T-helper 9 cell (primary cell): ENCODE measurements at places on chromosomes 6 and 20.

DNA sequence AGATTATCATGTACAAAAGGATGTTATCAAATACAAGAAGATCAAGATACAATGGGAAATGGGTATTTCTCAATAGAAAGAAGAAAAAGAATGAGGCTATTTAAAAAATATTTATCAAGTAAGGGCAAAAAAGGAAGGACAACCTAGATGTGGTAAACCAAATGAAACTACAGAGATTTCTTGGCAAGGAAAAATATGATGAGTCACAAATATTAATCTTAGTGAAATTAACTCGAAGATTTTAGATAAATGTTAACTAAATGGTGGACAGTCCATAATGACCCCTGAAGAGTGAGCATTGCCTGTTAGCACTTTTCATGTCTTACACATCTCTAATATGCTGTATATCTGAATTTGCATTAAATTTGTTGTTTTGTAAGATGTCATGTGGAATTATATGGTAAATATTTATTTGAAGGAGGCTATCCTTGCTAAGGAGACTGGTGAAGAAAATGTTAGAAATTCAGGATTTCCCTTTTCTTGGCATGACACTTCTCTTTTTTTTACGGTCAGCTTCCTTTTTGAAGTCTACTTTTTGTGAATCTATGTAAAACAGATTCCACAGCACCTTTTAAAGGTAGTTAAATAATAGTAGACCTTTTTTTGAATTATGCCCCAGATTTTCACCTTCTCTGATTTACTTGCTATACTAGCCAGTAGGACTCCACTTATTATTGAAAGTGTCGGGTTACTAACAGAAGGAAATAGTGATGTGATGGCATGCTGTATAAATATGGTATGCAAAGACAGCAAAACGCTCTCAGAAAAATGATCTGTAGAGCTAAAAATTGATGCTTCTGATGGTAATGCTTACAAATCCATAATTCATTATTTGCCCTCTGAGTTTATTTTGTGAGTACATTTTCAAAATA is 120.5 kb downstream of the HIVEP1 start:
- DNase-seq: no peak

GRCh38 chr6:23140871-23141270 is 571.5 kb downstream of the HDGFL1 start:
- DNase-seq: no peak

DNA sequence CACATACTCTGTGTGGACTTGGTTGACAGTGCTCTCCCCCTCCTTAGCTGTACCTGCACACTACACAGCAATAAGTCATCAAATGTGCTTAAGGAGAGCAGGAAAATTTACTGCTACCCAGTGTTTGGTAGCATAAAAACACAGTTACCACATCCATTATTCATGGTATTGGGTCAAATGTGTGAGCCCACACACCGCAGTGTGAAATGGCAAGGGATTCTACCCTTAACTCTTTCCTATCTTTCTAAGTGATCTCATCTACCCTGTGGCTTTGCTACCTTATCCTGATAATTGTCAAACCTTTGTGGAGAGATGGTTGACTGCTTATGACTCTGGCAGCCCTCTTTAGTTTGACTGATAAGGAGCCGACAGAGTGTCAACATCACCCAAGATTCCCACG is 47.6 kb downstream of the STX11 start:
- DNase-seq: no peak

DNA sequence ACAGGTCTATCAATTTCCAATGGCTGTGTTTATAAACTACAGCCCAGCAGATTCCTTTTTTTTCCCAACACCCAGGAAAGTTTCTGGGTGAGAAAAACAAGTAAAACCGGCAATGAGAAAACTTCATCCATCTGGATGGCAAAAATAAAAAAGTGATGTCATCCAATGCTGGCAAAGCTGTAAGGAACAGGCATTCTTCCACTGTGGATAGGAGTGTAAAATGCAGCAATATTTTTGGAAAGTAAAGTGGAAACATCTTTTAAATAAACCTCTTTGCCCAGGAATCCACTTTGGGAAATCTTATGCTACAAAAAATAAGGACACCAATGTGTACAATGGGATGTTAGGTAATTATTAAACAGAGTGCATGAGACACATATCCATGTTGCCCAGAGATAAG is 102.1 kb upstream of the NT5E start:
- DNase-seq: no peak

GRCh38 chr20:36855241-36855657 is 20.7 kb upstream of the TLDC2 start:
- no peak for DNase-seq

GRCh38 chr20:49501917-49502316 is 19.4 kb upstream of the KCNB1 start:
- no peak for DNase-seq

GRCh38 chr6:26299286-26300042 is 65.5 kb upstream of the BTN3A2 start:
- DNase-seq: no peak

DNA sequence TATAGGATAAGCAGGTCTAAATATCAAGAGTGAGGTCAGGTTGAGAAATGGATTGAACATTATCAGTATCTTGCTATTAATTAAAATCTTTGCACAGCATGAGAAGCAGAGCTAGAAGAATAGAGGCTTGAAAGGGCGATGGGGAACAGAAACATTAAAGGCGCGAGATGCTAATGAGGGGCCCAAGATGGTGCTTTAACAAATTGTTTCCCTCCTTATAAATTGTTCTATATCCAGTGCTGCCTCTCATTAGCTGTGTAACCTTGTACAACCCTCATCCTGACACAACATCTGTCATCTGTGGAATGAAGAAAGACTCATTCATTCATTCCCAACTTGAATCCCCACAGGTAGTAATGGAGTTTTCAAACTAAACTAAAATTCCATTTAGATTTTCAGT is 57.8 kb downstream of the FUT9 start:
- DNase-seq: no peak

GRCh38 chr6:91278416-91278815 is 691.5 kb upstream of the MAP3K7 start:
- DNase-seq: no peak

DNA sequence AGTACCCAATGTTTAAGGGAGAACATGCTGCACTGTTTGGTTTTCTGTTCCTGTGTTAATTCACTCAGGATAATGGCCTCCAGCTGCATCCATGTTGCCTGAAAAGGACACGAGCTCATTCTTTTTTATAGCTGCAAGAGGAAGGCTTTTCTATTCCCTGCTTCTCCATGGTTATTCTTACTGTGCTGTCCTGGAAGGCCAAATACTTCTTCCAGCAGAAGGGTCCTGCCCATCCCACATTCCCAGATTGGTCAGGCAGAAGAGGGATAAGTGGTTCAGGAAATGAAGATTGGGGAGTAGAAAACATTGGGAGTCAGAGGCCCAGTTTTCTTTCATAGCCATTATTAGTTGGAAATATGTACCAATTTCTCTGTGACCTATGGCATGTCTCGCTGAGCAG is 122.4 kb downstream of the TCP11 start:
- DNase-seq: no peak

DNA sequence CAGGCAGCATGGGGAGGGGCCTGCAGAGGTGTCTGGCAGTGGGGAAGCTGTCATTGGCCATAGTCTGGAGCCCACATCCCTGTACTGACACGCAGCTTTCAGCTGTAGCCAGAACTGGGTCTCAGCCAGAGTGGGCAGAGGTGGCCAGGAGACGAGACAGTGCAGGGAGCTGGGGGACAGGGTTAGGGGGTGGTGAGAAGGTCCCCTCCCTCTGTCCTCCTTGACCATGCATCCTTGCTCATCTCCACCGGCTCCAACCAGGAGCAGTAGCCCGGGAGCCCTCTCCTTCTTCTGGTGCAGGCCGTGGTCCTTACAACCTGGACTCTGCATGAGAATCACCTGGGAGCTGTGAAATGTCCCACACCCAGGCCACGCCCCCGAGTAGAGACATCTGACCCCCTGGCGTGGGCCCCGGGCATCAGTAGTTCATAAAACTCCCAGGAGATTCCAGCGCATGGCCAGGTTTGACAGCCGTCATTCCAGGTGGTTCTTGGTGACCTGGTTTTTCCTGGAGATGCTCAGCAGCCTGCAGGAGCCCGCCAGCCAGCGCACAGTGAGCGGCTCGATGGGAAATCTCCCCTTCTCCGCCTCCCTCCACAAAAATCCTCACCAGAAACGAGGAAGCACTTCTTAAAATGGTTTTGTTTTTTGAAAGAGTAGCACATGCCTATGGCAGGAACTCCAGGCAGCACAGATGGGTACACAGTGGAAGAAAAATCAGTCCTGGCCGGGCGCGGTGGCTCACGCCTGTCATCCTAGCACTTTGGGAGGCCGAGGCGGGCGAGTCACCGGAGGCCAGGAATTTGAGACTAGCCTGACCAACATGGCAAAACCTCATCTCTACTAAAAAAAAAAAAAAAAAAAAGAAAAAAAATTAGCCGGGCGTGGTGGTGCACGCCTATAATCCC is 56.2 kb downstream of the ADNP start:
- DNase-seq: no peak

- no peak for DNase-seq
These were observed 1368.4 kb downstream of the GRIK2 start for GRCh38 chr6:102761872-102762271.

DNA sequence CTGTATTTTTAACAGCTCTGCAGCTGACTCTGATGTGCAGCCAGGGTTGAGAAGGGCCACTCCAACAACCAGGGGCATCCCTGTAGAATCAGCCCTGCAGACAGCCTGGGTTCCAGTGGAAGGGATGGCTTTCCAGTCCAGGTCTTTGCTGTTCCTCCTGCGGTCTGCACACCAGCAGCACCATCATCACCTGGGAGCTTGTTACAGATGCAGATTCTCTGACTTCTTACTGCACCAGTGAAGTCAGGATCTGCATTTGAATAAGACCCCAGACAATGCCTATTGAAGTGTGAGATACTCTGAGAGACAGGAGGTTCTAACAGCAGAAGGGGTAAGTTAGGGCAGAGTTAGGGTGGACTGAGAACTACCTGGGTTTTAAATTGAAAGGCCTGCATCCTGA is 151.3 kb downstream of the F13A1 start:
- DNase-seq: no peak

GRCh38 chr20:63054103-63054474 is 47.3 kb upstream of the BHLHE23 start:
- no peak for DNase-seq

DNA sequence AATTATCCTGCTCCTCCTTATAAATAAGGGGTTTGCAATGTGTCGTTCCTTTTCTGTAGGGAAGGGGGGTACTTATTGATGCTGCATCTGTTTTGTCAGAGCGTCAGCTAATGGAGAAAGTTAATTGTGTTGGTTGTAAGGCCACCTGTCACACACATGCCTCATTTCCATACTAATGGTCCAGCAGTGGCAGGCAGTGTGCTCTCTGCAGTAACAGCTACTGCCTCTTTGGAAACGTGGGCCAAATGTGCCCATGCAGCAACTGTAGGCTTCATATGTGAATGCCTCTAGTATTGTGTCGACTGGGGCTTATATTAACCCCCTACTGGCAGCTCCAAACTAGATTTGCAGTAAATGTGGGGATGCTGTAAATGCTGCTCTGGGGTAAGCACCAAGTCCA is 56.3 kb upstream of the OLIG3 start:
- DNase-seq: no peak
